ENCODE measurements at places on chromosomes 11 and 22.

- DNase-seq: no peak
These were observed 267.2 kb upstream of the BLID start for GRCh38 chr11:122383186-122383585.

GRCh38 chr11:35683728-35684339 is 21.3 kb downstream of the TRIM44 start:
- no peak for DNase-seq

DNA sequence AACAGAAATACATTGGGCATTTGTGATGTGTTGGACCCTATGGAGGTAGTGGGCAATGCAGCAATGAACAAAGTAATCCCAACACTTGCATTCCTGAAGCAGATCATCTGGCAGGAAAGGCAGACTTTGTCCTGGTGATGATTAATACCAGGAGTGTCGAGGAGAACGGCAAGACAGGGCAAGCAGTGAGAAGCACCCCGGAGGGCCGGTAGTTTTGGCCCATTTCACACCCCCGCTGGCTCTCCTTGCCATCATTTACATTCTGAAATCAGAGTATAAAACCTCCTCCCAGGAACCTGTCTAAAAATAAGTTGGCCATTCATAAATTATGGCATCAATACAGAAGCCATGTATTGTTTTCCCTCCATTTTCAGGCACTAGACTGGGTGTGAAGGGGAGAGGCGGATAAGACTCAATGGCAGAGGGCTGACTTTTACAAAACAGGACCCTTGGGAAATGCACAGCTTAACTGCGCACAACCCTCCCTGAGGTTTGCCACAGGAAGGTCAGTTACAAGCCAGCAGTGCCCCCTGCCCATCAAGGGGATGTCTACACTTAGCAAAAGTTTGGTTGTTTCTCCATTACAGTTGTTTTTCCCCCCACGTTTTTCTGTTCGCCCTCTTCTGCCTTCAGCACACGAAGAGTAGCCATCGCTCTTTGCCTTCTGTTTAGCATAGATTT is 55.6 kb downstream of the OPCML start:
- no peak for DNase-seq

DNA sequence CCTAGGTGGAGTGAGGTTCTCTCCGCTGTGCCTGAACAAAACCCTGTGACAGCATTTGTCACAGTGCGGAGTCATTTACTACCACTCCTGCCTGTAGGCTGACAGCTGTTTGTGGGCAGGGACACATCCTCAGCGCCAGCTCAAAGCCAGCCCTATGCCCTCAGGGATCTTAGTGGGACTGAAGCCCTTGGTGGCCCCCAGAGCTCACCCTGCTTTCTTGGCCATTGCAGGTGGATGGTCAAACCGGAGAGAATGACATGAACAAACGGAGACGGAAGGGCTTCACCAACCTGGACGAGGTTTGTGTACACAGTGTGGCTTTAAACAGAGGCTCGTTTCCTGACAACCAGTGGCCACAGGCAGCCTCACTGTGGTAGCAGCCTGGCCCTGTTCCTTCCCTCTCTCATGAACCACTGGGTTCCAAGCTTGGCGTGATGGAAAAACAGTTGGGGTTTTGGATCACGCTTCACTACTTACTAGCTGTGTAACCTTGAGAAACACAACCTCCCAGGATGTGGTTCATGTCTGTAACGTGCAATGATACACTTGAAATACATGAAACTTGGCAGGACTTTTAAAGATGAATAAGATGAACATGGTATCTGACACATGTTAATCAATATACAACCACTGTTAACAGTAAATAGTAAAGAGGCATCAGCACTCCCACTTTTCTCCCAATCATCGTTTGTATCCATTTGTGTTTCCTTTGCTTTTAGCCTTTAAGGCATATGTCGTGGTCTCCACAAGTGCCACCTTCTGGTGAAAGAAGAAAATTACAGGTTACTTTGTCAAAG is 125.8 kb downstream of the MICAL2 start:
- peak; percentile 67 for DNase-seq

GRCh38 chr22:28931844-28932567 is 48.6 kb downstream of the ZNRF3 start:
- DNase-seq: no peak

GRCh38 chr22:37547251-37547741 is 13.0 kb upstream of the CDC42EP1 start:
- no peak for DNase-seq

- DNase-seq: no peak
These were observed 58.1 kb downstream of the LRP5 start for GRCh38 chr11:68370211-68371111.

GRCh38 chr11:128559496-128560103 is 27.8 kb downstream of the ETS1 start:
- no peak for DNase-seq

GRCh38 chr11:1397146-1397861 is 7.6 kb downstream of the BRSK2 start:
- no peak for DNase-seq

GRCh38 chr11:107561688-107562087 is 3.8 kb downstream of the ALKBH8 start:
- no peak for DNase-seq

DNA sequence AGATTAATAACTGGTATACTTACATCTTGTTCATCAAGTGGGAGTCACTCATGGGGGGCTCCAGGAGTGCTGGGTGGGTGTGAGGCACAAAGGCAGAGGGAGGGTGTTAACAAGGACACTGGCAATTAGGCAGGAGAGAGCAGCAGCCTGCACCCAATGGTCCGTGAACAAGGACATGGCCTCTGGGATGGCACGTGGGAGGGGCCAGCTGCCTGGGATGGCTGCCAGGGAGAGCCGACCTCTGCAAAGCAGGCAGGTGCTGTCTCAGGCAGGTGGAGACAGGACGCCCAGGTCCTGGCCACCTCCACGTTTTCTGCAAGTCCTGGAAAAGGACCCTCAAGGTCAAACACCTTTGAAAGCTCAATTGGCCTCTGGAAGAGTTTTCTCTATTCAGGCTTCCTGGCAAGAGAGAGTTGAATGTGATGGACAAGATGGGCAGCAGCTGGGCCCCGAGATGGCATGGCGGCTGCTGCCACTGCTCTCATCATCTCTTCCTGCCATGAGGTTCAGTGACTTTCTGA is 257.1 kb downstream of the BUD13 start:
- no peak for DNase-seq

- DNase-seq: peak; percentile 19
These were observed 725 bp downstream of the ARHGAP42 start for GRCh38 chr11:100687630-100688395.

GRCh38 chr11:36116161-36116560 is 172.3 kb downstream of the LDLRAD3 start:
- DNase-seq: no peak

DNA sequence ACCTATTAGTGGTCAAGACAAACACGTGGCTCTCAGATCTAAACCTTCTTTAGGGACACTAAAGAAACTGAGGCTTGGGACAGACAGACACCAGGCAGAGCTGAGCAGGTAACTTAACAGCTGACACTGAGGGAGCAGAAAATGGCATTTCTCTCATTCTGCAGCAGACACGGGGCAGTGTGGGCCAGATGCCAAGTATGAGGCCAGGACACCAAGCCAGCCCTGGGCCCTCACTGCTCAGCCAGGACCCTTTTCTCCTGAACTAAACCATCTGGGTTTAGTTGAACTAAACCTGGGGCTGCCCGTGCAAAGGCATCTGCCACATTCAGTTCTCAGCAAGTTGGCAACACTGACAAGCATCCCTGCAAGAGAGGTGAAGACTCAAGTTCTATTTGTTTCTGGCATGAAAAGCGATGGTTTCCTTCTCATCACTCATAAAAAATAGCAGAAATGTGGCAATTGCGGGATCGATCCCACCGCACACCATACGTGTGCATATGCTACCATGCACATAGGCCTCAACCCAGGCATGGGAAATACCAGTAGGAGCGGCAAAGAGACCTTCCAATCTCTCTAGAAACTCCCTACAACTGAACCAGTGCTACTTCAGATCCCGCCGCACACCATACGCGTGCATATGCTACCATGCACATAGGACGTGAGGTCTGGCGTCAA is 100.1 kb upstream of the BID start:
- DNase-seq: no peak

- no peak for DNase-seq
These were observed 6.4 kb downstream of the NPTXR start for GRCh38 chr22:38837414-38837928.

GRCh38 chr11:78784321-78785061 is 209.8 kb upstream of the NARS2 start:
- DNase-seq: no peak

DNA sequence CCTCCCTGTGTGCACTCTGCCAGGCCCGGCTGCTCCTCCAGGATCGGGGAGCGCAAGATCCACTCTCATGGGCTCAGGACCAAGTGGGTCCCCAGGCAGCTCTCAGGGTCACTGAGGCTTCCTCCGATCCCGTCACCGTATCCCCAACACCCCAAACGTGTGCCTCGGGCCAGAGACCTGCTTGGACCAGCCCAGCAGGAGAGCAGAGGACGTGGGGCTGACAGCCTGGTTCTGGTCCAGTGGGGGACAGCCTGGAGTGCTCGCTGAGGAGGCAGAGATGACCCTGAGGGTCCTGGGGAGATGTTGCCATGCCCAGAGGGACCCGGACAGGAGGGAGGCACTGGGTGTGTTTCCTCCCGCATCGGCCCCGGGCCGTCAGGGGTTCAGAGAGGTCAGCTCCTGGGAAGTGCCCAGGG is 1402.6 kb downstream of the BRD1 start:
- DNase-seq: no peak

- no peak for DNase-seq
These were observed 2.8 kb upstream of the JHY start for GRCh38 chr11:122879785-122880184.

DNA sequence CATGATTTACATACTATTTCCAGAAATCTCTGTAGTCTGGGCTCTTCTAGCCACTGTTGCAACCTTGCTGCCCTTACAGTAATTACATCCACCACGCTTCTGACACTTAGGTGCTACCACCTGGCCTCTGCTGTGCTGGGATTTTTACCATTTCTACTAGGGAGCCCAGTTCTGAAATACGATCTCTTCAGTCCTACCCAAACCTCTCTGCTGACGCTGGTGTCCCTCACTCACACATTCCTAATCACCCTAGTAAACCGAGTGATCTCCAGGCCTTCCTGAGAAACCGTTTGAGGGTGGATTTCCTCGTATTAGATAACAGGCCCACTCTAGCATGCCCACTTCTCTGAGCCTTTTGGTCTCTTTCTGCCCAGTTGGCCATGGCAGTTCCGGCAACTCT is 588.9 kb upstream of the CADM1 start:
- DNase-seq: no peak

GRCh38 chr11:99632969-99633368 is 612.2 kb downstream of the CNTN5 start:
- no peak for DNase-seq

DNA sequence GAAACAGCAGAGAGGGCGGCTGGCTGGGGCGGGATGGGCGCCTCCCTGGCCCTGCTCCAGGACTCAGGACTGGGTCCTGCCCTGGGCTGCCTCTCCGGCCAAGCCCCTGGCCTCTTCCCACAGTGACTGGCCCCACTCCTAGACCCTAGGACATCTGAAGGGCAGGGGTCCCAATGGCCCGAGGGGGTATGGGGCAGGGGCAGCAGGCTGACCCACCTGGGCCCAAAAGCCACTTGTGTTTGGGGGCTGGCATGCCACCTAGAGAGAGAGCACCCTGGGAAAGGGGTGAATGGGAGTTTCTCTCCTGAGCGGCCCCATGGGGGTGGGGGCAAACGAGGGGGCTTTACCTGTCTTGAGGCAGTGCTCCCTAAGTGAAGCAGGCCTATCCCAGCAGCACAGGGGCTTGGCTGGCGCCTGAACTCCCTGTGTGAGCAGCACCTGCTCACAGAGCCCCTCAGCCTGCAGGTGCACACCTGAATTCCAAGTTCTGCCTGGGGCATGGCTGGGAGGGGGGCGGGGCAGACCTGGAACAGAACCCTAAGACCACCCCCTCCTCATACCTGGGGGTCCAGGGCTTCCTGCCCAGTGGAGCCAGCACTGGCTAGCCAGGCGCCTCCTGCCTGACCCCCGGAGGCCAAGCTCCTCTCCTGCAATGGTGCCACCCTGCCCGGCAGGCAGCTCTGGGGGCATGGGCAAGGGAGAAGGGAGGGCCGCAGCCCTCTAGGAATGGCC is 16.9 kb downstream of the DUSP8 start:
- no peak for DNase-seq

DNA sequence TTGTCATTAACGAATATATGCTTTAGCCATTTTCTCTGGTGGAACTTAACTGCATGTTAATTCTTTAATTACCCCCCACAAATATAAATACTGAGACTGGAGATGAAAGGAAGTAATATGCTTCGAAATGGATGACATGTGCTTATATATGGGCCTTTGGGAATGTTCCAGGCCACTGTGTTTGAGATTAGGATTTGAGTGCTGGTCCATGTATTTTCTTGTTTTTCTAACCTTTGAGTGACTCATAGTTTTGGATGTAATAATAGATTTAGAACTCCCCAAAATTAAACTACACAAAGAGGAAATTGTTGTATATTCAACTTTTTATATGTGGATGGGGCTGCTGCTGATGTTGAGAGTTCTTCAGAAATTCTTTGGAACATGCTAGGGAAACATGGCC is 54.2 kb downstream of the EXT2 start:
- no peak for DNase-seq

GRCh38 chr11:10453261-10453660 is 1.8 kb upstream of the AMPD3 start:
- DNase-seq: no peak

DNA sequence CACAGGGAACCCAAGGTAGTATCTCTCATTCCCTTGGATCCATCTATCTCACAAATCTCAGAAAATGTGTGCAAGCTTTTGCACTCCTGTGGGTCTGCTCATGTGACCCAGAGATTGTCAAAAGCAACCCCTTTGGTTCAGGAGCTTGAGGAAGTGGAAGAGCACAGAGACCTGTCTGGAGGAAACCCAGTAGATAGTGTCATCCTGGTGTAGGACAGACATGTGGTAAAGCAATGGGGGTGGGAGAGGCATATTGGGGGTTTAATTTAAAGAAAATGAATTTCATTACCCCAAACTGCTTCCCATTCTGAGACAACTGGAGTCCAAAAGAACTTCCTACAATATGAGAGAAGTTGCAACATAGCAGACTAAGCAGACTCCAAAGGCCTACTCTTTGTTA is 5.8 kb upstream of the MS4A14 start:
- DNase-seq: no peak

DNA sequence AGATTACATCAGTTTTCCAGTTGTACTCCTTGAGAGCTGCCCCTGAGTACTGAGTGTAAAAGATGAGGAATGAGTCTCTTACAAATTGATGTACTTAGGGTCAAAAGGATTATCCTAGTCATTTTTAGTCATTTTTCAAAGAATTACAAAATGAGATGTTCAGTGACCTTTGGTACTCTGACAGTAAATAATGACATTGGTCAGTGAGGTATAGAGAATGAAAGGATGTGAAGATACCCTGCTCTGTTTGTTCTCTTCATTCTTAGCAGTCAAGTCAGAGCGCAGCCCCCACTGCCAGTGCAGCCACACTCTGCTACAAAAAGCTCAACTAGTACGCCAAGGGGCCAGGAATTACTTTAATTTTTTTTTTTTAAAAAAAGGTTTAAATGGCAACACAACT is 4.1 kb upstream of the ESAM start:
- no peak for DNase-seq

GRCh38 chr11:133508468-133508867 is 23.8 kb downstream of the OPCML start:
- no peak for DNase-seq

Data from T-helper 2 cell (primary cell).